Stimulated activated CD4-positive, alpha-beta T cell treated with anti-CD3 and anti-CD28 coated beads, Interleukin-1b, Interleukin-23, amount 100 ng/mL, for 1 hour (primary cell): ENCODE measurements at places on chromosomes 1 and 21.
A peak's percentile ranks its signal among the peaks of the same experiment; 100 is the strongest.

- DNase-seq = no peak
Observed at GRCh38 chr1:47196622-47197021, 6.8 kb upstream of the PDZK1IP1 start.

DNA sequence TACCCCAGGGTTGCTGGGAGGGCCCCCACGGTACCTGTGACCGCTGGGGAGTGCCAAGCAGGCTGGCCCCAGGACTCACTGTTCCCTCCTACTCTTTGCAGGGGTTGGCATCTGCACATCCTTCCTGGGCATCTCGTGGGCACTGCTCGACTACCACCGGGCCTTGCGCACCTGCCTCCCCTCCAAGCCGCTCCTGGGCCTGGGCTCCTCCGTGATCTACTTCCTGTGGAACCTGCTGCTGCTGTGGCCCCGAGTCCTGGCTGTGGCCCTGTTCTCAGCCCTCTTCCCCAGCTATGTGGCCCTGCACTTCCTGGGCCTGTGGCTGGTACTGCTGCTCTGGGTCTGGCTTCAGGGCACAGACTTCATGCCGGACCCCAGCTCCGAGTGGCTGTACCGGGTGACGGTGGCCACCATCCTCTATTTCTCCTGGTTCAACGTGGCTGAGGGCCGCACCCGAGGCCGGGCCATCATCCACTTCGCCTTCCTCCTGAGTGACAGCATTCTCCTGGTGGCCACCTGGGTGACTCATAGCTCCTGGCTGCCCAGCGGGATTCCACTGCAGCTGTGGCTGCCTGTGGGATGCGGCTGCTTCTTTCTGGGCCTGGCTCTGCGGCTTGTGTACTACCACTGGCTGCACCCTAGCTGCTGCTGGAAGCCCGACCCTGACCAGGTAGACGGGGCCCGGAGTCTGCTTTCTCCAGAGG lies 6.8 kb downstream of the XKR8 start:
- no peak for DNase-seq

- no peak for DNase-seq
Observed at GRCh38 chr1:222843469-222844410, 28.9 kb downstream of the DISP1 start.

DNA sequence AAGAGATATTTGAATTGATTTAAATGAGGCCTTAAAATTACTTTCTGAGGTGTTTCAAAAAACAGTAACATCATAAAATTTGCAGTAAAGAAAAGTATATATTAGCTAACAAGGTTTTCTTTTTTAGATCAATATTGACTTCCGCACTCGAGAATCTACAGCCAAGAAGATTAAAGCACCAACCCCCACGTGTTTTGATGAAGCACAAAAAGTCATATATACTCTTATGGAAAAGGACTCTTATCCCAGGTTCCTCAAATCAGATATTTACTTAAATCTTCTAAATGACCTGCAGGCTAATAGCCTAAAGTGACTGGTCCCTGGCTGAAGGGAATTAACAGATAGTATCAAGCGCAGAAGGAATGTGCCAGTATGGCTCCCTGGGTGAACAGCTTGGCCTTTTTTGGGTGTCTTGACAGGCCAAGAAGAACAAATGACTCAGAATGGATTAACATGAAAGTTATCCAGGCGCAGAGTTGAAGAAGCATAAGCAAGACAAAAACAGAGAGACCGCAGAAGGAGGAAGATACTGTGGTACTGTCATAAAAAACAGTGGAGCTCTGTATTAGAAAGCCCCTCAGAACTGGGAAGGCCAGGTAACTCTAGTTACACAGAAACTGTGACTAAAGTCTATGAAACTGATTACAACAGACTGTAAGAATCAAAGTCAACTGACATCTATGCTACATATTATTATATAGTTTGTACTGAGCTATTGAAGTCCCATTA lies 3.6 kb downstream of the RGS1 start:
- DNase-seq = no peak

DNA sequence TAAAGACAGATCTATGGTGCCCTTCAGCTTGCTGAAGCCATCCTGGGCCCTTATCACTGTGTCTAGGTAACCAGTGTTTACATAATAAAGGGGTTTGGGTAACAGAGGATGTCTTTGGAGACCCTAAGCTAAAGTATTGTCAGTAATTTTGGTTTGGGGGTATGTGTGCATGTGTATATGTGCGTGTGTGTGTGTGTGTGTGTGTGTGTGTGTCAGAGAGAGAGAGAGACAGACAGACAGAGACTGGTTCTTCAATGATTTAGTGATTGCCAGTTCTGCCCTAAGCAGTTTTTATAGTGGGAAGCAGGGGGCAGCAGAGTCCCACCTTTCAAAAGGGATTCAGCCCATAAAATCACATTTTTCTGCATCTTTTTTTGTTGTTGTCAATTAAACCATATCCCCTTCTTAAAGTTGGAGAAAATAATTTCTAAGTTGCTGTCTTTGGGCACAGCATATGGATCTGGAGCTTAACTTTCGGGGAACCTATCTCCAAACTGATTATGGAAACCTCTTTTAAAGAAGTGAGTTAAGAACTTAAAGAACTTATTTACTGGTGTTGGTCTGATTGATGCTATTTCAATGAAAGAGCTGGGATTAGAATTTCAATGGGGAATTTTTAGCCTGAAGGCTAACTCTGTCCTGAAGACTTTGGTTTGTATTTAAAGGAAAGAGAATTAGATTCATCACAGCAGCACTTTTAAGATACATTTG lies 51.1 kb downstream of the ZNF326 start:
- no peak for DNase-seq

GRCh38 chr1:63790989-63791388 lies 17.2 kb downstream of the ROR1 start:
- DNase-seq = no peak

DNA sequence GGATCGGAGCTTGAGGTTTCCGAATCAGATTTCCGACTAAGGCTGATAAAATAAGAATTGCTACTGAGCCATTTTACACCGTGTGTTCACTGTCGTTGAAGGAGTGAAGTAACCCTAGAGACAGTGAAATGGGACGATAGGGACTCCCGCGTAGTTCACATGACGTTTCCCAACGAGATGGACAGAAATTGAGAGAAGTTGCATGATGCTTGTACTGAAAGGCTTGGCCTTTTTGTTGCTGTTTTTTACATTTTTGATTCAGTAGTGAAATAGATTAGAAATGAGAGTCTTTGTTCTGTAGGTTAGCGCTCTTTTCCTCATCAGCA lies 1.2 kb downstream of the KHDRBS1 start:
- no peak for DNase-seq

- peak; percentile 20 for DNase-seq
Observed at GRCh38 chr21:32772281-32773047, 909 bp upstream of the PAXBP1 start.

DNA sequence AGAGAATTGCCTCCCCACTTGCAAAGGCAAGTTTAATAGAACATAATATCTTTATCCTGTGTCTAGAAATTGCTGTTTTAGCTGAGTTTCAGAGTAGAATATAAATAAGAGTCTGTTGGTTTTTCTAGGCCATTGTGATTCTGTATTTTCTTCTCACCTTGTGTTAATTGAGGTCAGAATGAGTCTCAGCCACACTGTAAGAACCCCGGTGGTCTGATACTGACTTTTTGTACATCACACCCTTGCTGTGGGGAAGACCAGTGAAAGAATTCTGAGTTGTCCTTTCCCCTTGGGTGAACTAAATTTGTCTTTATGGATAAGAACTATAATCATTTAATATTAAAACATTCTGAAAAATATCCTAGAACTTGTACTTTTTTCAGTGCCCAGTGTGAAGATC lies 6.8 kb downstream of the HIPK1 start:
- DNase-seq = no peak

- DNase-seq = no peak
Observed at GRCh38 chr1:218851586-218851985, 322.1 kb upstream of the LYPLAL1 start.

DNA sequence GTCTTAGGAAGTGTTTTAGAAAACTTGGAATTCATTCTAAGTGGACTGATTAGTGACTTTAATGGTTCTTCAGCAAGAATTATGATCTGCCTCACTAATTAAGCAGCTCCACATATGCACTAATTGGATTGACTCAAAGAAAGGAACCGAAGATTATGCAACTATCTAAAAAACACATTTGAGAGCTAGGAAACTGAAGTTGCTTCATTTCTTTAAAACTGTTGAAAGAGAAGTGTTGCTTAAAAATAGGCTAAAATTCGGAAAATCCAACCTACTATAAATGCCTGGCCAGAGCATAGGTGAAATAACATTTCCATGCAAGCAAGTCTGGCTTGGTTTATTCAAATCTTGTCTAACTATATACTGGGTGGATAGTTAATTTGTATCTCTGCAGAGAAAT lies 502.9 kb upstream of the ZRANB2 start:
- no peak for DNase-seq

GRCh38 chr1:31939484-31940329 lies 1.5 kb upstream of the PTP4A2 start:
- peak; percentile 37 for DNase-seq

DNA sequence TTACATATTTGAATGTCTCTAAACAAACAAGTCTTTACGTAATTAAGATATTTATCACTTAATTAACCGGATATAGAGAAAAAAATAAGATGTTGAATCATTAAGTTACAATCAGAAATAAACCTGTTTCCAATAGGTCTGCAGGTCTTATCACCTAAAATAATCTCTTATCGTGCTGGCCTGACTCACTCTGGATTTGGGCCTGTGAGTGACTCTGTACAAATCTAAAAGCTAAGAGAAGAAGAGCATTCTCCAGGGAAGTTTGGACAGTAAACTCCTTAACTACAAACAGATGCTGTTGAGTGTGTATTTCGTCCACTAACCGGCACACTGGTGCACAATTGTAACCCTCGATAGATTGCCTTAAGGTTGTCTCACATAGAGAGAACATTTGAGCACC lies 25.3 kb downstream of the CEP104 start:
- DNase-seq = no peak

DNA sequence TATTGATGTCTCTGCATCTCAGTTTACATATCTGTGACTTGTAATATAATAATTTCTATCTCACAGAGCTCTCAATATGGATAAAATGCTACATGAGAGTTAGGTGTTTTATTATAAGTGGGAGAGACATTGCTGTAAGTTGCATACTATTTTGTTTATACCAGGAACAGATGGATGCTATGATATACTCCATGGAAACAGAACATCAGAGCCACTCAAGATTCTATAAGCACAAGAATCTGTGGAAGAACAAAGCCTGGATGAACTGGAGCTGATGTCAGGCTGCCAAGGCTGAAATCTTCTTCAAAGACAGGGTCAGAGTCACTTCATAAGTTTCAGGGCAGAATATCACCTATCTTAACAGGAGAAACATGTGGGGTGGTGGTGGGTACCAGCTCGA lies 30.2 kb downstream of the DUSP10 start:
- DNase-seq = no peak

GRCh38 chr1:43994071-43994470 lies 2.7 kb downstream of the CCDC24 start:
- DNase-seq = no peak
